Ureter (tissue), 1 donor: ENCODE measurements at places on chromosomes 7 and 10.

DNA sequence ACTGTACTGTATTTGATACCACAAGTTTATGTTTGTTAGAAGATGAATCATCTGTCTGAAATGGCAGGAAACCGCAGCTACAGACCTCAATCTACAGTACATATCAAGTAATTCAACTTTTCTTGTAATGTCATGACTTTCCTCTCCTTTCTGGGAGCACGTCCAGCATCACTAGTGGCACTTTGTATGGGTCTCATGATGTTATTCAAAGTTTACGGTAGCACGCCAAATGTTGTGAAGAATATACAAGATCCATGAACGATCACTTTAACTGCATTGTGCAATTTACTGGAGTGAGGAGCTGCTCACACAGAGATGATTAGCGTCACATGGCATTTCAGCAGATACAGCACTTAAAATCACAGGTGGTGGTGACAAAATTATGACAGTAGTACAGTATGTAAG lies 257.8 kb upstream of the GNAI1 start:
- no peak for DNase-seq

- peak; percentile 98 for DNase-seq
Observed at GRCh38 chr7:128739048-128739962, at the start of gene CALU. Gene CALU, plus strand, starts transcription at chr7:128739359. Its CDS starts 9,225 bp downstream, at chr7:128748584.

- DNase-seq: no peak
Observed at GRCh38 chr10:131323880-131324279, 12.4 kb upstream of the TCERG1L start.

DNA sequence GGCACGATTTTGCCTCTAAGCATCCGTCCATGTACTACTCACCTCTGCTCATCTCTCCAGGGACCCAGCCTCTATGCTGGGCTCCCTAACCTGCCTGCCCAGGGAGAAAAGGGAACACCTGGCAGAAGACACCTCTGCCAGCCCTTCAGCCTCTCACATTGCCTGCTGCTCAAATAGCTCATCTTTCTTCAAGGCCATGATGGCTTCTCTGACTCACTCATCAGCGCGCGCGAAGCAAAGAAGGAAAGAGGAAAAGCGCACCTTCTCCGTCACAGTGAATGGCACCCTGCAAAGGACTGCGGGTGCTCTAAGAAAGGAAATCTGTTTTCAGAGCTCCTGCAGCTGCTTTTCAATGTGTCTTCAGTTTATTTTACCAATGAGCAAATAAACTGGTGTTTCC lies 174.0 kb downstream of the PRKAG2 start:
- DNase-seq: no peak

- no peak for DNase-seq
Observed at GRCh38 chr7:92253251-92253650, 7.5 kb downstream of the ANKIB1 start.

DNA sequence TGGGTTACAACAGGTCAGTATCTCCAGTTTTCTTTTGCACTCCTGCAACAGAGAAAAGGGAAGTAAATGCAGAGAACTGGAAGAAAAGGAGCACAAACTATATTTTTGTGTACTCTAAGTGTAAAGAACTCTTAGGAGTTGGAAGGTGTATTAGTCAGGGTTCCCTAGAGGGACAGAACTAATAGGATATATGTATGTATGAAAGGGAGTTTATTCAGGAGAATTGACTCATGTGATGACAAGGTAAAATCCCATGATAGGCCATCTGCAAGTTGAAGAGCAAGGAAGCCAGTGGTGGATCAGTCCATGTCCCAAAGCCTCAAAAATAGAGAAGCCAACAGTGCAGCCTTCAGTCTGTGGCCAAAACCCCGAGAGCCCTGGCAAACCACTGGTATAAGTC lies 22.6 kb upstream of the RAB18 start:
- no peak for DNase-seq

- DNase-seq: no peak
Observed at GRCh38 chr10:112363696-112364688, 9.9 kb upstream of the ACSL5 start.

GRCh38 chr7:69256634-69257081 lies 341.6 kb upstream of the AUTS2 start:
- DNase-seq: peak; percentile 43

GRCh38 chr10:21495752-21496342 lies 29.6 kb downstream of the SKIDA1 start:
- peak; percentile 90 for DNase-seq

GRCh38 chr7:133854739-133855138 lies 272.4 kb upstream of the LRGUK start:
- no peak for DNase-seq

DNA sequence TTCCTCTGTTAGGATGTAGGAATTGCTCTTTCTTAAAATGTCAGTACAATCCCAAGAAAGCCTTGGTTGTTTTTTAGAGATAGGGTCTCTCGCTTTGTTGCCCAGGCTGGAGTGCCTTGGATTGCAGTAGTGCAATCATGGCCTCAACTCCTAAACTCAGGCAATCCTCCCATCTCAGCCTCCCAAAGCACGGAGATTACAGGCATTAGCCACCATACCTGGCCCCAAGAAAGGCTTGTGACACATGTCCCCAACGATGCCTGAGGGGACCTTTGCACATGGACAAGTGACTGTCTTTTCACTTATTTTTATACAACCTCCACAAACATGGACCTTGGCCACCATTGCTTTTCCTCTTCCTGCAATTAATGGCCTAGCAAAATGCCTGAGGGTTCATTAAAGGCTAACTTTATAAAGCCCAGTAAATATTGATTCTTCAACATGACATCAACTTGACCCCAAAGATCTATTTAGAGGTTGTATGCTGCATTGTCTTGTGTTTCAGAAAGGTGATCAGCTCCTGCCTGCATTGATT lies 10.0 kb upstream of the SPOCK2 start:
- DNase-seq: no peak

GRCh38 chr7:36690514-36691187 lies 33.6 kb downstream of the AOAH start:
- DNase-seq: no peak

DNA sequence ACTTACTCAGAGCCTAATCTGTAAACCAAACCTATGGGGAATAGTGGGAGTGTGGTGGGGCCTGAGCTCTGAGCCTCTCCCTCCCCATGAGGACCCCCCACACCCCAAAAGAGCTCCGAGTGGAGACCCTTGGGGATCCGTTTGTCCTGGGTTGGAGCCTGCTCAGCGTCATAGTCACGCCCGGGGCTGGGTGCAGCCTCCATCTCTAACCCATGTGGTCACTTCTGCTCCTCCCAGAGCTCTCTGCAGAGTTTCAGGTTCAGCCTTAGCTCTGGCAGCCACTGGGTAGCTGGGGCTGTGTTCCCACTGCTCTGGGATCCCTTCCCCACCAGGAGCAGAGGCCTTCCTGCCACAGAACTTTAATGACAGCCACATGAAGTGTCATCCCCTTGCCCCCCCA lies 25.9 kb downstream of the PFKFB3 start:
- DNase-seq: no peak

DNA sequence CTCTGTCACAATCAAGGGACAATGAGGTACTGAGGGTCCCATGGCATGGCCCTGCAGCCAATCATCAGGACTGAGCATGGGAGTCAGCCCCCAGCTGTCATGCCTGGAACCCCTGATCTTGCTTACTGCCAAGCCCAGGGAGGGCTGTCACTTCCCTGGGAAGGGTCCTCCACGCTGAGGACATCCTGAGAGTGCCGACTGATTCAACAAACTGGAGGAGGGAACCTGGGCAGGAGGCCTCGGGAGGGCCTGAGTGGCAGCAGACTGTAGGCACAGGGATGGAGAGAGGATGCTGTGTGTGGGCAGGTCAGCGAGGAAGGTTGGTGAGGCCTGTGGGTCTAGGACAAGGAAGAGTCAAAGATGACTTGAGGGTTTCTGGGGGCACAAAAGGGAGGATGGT lies 154.3 kb downstream of the ZNF248 start:
- no peak for DNase-seq

DNA sequence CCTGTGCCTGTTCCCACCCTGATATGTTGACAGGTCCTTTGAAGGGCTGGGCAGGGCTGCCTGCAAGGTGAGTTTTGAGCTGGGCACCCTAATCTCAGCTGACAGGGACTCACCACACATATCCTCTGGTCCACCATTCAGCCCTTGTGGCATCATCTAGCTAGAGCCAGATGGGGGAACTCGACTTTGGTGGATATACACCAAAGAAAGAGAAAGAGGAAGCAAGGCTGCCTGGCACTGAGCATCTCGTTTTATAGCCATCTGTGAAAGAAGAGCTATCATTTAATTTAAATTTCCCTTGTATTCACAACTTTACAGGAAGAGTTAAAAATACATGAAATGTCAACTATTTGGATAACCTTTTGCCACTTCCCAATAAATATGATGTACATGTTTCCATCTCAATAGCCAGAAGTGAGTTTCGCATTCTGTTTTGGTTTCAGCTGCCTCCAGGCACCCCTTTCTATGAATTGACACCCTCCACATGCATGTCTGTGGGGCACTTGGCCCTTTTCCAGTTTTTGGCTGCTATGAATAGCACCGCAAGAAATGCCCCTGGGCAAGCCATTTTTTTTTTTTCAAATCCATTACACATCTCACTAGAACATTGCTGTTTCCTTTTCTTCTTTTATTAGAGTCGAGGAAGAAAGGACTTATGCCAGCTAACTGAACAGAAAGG lies 22.9 kb upstream of the GRB10 start:
- no peak for DNase-seq

GRCh38 chr10:110268971-110269370 lies 35.7 kb downstream of the SMNDC1 start:
- DNase-seq: no peak

GRCh38 chr7:37312608-37313007 lies 136.1 kb downstream of the ELMO1 start:
- no peak for DNase-seq

DNA sequence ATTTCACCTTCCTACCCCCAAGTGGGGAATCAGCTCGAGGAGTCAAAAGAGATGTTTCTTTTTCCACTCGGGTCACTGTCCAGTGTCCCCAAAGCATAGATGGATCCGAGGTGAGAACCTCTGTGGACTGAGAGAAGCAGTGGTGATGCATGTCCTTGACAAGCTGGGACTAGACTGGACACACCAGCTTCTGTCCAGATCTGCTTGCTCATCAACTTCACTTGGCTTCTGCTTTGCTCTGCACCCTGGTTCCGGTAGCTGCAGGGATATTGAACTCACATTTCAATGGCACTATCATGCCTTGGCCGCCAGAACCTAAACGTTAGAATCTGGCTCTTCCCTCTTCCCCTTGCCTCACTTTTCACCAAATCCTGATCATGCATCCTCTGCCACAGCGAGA lies 50.3 kb upstream of the CXCL12 start:
- no peak for DNase-seq

- DNase-seq: no peak
Observed at GRCh38 chr7:7427363-7427762, 108.3 kb downstream of the COL28A1 start.

DNA sequence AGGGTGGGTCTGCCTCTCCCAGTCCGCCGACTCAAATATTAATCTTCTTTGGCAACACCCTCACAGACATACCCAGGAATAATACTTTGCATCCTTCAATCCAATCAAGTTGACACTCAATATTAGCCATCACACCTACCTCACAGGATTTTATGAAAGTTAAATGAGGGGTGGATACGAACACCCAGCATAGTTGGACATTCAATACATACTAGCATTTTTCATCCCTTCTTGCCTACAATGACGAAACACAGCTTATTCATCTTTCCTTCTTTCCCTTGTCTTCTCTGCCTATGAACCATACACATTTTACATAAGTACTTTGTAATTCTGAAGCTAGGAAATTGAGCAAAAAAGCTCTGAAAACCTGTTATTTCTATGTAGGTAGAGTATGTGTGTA lies 48.5 kb downstream of the EMX2 start:
- no peak for DNase-seq

- no peak for DNase-seq
Observed at GRCh38 chr7:102819151-102819550, 70.4 kb downstream of the FAM185A start.

DNA sequence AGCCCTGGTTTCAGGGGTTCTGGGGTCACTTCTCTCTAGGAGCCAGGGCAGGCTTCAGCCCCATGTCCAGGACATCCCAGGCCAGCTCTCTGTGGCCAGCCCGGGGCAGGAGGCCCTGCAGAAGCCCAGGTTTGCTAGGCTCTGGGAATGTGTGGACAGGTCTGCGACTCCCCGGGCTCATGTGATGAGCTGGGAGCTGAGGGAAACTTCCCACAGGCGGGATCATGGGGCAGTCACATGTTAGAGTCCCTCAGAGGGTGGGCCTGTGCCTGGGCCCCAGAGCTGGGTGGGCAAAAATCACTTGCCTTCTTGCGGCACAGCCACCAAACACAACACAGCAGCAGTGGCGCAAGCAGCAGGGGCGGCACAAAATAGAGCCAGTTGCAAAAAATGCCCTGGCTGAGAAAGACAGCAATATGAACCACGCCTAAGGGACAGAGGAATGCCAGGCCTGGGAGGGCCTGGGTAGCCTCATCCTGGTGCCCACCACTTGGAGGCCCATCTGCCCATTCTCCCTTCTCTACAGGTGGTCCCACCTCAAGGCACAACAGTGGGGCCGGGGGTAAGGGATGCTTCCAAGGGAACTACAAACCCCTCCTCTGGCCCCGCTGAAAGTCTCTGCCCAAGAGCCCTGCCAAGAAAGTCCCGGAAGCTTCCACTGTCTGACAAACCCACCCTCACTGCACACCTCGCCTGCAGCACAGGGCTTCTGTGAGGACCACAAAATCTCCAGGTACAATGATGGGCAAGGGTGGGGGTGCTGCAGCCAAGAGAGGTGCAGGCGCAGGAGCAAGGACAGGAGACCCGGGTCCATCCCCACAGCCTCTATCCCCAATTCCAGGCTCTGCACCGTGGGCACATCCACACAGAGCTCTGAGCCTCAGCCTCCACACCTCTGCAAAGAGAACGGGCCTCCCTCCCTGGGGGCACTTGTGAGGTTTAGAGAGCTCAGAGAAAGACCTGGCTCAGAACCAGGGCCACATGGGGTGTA lies 34.6 kb upstream of the ANTXRL start:
- no peak for DNase-seq

DNA sequence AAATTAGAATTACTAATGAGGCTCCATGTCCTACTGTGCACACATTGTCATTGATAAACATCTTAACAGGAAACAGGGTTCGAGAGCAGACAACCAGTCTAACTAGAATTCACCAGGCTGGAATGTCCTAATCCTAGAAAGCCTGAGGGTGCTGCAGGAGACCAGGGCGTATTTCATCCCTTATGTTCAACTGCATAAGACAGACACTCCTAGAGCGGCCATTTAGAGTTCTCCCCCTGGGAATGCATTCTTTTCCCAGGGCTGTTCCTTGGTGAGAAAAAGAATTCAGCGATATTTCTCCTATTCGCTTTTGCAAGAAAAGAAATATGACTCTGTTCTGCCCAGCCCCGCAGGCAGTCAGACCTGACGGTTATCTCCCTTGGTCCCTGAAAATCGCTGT lies 486.0 kb downstream of the REEP3 start:
- DNase-seq: no peak

DNA sequence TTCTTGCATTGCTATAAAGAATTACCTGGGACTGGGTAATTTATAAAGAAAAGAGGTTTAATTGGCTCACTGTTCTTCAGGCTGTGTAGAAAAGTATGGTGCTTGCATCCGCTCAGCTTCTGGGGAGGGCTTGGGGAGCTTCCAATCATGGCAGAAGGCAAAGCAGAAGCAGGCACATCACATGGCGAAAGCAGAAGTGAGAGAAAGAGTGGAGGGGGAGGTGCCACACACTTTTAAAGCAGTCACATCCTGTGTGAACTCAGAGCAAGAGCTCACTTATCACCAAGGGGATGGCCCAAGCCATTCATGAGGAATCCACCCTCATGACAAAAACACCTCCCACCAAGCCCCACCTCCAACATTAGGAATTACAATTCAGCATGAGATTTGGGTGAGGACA lies 303.5 kb downstream of the OTUD1 start:
- DNase-seq: no peak
